ENCODE measurements at places on chromosomes 6 and 20.

- DNase-seq = no peak
Measured at GRCh38 chr6:165849534-165850430, 186.7 kb upstream of the PDE10A start.

- peak; percentile 93 for DNase-seq
Measured at GRCh38 chr6:132490024-132490423, 22.9 kb downstream of the STX7 start.

DNA sequence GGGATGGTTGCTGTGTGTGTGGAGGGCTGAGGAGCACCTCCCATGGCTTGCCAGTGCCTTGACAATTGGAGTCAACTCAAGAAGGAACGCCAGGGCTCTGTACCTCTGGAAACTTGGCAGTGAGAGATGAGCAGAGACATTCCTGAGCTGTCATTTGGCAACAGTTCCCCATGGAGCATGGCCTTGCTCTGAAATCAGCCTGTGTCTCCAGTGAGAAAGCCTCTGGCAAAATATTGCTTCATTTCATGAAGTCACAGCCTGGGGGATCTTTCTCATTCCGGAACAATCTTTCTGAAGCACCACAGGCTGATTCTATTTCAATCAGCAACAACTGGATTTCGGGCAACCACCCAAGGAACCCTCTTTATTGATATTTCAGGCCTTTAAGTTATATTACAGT is 52.2 kb upstream of the FNDC1 start:
- no peak for DNase-seq

DNA sequence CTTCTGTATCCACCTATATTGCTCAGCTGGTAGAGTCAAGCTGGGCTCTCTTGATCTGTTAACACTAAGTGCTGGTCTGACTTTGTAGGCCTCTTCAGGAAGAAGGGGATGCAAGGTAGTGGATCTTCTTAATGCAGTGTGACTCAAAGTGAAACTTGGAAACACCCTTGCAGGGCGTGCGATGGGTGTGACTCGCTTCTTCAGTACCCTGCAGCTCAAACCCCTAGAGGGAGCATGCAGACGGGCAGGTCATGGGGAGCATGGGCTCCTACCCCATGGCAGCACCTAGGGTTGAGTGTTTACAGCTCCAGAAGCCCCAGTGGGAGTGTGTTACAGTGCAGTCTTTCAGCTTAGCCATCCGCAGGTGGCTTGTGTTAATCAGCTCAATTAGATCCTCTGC is 757 bp upstream of the SAMD3 start:
- DNase-seq = no peak

DNA sequence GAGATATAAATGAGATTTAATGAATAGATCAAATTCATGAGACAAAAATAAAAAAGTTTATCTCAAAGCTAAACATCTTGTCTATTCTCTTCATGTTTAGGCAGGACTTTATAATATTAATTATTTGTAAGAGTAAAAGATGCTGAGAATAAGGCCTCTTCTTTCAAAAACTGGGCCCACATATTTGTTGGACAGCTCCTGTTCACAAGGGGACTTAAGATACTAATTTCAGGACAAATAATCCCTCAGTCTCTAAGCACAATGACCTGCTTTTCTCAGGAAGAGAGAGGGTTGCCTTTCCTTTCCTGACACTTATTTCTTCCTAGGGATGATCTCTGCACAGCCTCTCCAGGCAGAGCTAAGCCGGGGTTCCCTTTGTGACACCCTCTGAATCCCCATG is 43.3 kb downstream of the NOX3 start:
- DNase-seq = no peak
